ENCODE measurements at places on chromosomes 13 and 19.
A peak's percentile ranks its signal among the peaks of the same experiment; 100 is the strongest.

- no peak for DNase-seq
These were observed 78.5 kb upstream of the PCDH8 start for GRCh38 chr13:52926971-52927370.

- DNase-seq: no peak
These were observed 33.1 kb downstream of the MZT1 start for GRCh38 chr13:72694314-72694713.

GRCh38 chr19:10998045-10998533 is 37.3 kb downstream of the SMARCA4 start:
- DNase-seq: no peak

- peak; percentile 55 for DNase-seq
These were observed 12.8 kb downstream of the LTBP4 start for GRCh38 chr19:40613690-40614621.

- DNase-seq: no peak
These were observed 6.6 kb downstream of the SLITRK5 start for GRCh38 chr13:87677496-87678371.

DNA sequence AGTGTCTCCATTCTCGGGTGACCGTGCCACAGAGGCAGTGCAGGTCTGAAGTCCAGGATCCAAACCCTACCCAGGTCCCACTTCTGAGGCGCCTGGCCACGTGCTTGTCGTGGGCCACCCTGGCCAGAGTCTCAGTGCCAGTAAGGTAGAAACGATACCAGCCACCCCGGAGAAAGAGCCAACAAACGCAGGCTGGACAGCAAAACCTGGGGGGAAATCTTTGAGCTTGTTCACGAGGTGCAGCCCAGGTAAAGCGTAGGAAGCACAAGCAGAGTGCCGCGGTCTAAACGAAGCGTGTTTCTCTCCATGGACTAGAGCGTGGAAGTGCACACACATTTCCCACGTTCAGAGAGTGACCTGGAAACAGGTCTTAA is 95.6 kb downstream of the ATP11A start:
- no peak for DNase-seq

DNA sequence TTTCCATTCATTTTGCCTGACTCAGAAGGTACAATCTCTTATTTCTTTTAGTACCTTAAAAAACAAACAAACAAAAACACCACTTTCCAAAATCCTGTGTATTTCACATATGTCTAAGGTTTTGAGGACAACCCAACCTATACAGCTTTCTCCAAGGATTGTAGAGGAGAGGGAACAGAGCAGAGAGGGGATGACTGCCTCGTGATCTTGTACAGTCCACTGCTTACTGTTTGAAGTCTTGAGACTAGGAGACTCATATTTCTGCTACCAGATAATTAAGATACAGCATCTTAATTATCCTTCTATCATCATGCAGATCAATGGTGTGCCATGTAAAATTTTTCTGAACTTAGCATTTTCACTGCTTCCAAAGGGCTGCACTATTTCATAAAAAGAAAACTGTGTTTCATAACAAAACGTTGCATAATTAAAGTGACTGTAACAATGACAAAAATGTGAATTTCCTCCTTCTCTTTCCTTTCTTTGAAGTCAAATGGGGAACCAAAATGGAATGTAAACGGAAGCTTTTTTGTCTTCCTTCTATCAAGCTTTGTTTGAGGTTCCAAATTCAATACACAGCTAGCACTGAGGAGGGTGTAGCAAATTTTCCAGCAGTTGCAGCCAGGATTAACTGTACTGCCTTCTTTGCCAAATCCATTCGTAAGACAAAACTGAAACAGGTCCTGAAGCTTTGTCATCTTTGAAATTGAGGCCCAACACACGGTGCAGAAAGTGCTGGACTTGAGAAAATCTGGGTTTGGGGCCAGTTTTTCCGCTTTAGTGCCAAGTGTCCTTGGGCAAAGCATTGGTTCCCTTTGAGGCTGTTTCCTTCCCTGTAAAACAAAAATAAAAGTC is 34.9 kb upstream of the RCBTB2 start:
- peak; percentile 31 for DNase-seq

GRCh38 chr13:87953381-87953780 is 282.2 kb downstream of the SLITRK5 start:
- DNase-seq: no peak

- DNase-seq: no peak
These were observed 7.6 kb downstream of the WTIP start for GRCh38 chr19:34489175-34489574.

DNA sequence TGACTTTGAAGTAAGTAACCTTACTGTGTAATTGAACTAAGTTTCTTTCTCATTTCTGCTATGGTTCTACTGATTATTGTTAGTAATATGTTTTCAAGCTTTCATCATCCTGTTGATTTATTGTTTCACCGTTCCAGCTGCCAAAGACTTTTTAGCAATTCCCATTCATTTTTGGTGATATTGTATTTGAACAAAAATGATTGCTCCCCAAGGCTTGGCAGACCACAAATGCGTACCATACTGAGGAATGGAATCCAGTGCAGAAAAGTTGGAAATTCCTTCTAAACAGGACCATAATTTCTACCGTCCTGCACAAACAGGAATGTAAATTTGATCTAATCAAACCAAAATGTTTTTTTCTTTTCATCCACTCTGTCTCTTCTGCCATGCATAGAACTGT is 10.7 kb downstream of the EPSTI1 start:
- DNase-seq: peak; percentile 52

- no peak for DNase-seq
These were observed 38.7 kb downstream of the CYP4F2 start for GRCh38 chr19:15859187-15859586.

- DNase-seq: no peak
These were observed 8.1 kb upstream of the SDHAF1 start for GRCh38 chr19:35986664-35987570.

- DNase-seq: no peak
These were observed 813.4 kb downstream of the SLITRK6 start for GRCh38 chr13:84985860-84986259.

DNA sequence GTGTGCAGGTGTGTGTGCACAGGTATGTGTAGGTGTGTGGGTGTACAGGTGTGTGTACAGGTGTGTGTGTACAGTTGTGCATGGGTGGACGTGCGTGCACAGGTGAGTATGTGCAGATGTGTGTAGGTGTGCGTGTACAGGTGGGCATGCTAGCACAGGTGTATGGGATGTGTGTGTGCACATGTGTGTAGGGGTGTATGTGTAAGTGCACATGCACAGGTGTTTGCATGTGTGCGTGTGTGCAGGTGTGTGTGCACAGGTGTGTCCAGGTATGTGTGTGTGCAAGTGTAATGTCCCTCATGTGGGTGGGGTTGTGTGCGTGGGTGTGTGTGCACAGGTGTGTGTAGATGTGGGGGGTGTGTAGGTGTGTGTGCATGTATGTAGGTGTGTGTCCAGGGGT is 27.5 kb upstream of the TFDP1 start:
- DNase-seq: no peak

DNA sequence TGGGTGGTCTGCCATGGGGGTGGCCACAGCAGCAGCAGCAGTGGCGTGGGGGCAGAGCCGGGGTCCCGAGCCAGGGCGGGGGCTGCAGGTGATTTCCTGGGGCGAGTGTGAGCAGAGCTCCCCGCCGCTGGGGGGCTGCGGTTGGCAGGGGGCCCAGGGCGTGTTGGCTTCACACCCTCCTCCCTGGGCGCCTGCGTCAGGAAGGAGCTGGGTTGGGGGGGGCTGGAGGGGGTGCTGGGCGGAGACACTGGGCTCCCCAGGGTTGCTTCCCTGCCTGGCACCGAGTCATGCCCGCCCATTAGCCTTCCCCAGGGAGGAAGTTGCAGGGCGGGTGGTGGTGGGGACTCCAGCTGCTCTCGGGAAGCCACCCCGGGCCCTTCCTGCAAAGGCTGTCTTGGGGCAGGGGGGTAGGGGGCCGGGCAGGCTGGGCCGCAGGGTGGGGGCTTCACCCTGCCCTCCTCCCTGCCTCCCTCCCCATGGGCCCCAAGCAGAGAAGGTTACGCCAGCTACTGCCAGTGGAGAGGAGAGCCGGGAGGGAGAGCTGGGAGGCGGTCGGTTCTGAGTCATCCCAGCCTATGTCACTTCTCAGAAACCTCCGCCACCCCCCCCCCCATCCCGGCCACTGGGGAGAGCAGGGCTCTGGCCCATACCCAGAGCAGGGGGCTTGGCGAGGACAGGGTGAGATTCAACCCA is 4.6 kb downstream of the MIDN start:
- peak; percentile 95 for DNase-seq

- DNase-seq: no peak
These were observed 154.0 kb downstream of the NALCN start for GRCh38 chr13:101262306-101262705.

DNA sequence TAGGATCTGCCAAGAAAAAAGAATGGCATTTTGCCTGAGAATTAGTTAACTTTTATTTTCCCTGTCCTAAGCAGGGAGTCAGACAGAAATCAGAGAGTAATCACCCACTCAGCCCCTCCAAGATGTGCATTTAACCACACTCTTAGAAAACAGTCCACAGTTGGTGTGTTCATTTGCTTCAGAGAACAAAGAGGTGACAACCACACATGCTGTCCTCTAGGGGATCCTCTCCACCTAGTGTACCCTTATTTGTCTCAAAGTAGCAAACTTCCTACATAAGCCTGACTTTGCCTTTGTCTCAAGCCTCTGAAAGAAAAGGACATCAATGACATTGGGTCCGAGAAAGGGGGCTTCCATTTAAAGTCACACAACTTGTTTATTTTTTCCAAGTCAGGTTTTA is 107.0 kb upstream of the RFC3 start:
- DNase-seq: no peak

- no peak for DNase-seq
These were observed 2.5 kb upstream of the KEAP1 start for GRCh38 chr19:10505583-10506229.

- no peak for DNase-seq
These were observed 3.3 kb downstream of the ATP5F1D start for GRCh38 chr19:1244693-1245451.

DNA sequence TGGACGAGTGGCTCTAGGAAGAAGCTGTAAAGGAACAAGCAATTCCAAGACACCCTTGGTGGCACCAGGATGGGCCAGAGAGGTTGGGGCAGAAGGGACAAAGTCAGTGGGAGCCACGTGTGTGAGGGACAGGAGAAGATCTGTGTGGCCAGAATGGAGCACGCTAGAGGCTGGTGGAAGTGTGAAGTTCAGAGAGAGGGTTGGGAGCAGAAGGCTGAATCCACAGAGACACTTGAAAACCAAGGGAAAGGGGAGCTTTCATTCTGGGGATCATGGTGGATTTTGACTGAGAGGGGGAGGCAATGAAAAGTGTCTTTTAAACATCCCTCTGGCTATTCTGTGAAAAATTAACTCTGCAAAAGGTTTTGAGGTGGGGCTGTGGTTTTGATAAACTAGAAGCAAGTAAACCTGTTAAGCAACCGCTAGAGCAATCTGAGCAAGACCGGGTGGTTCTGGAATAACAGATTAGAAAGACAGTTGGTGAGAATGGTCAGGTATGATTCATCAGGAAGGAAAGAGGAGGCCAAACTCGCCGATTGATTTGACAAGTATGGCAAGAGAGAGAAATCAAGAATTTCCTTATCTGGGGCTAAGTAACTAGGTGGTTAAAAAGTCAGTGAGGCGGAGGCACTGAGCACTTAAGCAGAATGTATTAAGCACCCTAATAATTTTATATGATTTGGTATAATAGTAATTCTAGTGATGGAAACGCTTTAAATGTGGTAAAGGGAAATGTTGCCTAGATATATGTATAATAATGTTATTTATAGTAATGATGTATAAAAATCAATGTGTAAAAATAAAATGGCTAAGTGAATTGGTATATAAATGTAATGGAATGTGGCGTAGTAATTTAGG is 140.0 kb downstream of the MYO16 start:
- DNase-seq: no peak

GRCh38 chr19:36041831-36042230 is 9.2 kb upstream of the CLIP3 start:
- peak; percentile 65 for DNase-seq

GRCh38 chr13:95652821-95653220 is 8.3 kb upstream of the DZIP1 start:
- DNase-seq: no peak

DNA sequence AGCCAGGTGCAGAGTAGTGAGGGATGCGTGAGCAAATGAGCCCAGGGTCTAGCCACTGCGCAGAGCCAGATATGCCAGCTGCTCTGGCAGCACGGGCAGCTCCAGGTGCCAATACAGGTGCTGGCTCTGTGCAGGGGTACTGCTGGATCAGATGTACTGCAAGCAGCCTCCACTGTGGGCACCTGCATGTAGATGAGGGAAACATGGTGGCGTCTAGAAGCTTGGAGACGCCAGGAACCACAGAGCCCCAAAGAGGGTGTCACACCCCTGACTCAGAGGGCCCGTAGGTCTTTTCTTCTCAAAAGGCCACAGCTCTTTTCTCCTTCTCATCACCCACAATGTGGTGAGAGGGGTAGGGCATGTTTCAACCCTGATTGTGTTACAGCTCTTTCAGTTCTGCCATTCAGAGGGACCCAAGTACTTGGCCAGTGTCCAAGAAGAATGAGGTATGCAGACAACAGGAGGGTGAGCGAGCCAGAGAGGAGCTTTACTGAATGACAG is 244.4 kb upstream of the SLITRK1 start:
- peak; percentile 6 for DNase-seq

- no peak for DNase-seq
These were observed 59.0 kb upstream of the MCF2L start for GRCh38 chr13:112910016-112910415.

DNA sequence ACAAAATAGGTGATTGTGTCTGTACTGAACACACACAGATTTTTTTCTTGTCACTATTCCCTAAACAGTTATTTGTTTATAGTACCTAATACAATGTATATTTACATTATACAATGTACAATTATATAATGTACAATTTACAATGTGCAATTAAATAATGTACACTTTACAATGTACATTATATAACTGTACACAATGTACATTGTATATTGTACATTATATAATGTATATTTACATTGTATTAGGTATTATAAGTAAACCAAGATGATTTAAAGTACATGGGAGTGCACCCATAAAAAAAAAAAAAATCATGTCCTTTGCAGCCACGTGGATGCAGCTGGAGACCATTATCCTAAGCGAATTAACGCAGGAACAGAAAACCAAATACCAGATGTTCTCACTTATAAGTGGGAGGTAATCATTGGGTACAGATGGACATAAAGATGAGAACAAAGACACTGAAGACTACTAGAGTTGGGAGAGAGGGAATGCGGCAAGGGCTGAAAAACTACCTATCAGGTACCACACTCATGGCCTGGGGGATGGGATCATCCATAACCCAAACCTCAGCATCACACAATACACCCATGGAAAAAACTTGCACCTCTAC is 68.1 kb downstream of the ABCC4 start:
- no peak for DNase-seq

- no peak for DNase-seq
These were observed 188.5 kb downstream of the FOXO1 start for GRCh38 chr13:40477623-40478608.

DNA sequence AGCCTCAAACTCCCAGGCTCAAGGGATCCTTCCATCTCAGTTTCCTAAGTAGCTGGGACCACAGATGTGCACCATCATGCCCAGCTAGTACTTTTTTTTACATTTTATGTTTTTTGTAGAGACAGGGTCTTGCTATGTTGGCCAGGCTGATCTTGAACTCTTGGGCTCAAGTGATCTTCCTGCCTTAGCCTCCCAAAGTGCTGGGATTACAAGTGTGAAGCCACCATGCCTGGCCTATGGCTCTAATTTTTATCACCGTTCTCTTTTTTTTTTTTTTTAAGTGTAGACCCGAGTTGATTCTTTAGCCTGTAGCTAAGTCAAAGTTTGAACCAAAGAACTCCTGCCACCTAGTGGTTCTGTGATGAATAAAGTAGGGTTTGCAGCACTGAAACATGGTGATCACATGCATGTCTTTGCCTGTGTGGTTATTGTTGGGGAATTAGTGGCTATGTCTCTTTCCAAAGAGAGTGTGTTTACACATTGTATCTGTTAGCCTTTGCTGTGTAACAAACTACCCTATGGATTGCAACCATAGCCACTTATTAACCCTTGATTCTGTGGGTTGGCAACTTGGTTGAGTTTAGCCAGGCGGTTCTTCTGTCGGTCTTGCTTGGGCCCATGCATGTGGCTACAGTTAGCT is 11.6 kb downstream of the NFILZ start:
- no peak for DNase-seq

Data from skeletal muscle cell (primary cell).